ENCODE measurements at places on chromosomes 4 and X.

- no peak for DNase-seq
Measured at GRCh38 chr4:68152411-68152810, 22.7 kb upstream of the TMPRSS11F start.

- no peak for DNase-seq
Measured at GRCh38 chr4:185004562-185005218, 13.6 kb upstream of the HELT start.

- DNase-seq, result no peak
Measured at GRCh38 chr4:19227701-19228100, 1024.0 kb upstream of the SLIT2 start.

GRCh38 chr4:55184600-55185523 is 59.5 kb upstream of the KDR start:
- peak; percentile 30 for DNase-seq

GRCh38 chr4:185165605-185166063 is 22.6 kb downstream of the SLC25A4 start:
- peak; percentile 62 for DNase-seq
